Osteocyte (in vitro differentiated cells): ENCODE measurements at places on chromosomes 6 and 20. TPM values are rescaled to one million over a fixed set of nuclear protein-coding genes. Genes with fewer than 3 reads are reported as not detected.

DNA sequence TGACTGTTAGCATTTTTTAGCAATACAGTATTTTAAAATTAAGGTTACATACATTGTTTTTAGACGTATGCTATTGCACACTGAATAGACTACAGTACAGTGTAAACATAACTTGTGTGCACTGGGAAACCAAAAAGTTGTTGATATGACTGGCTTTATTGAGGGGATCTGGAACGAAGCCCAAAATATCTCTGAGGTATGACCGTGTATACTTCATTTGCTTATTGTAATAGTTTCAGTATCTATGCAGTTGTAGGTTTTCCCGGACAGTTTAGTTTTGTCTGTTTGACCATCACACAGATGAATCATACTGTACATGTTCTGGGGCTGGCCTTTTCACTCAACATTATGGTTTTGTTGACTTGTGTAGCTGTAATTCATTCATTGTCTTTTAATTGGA, 6.9 kb upstream of the ZBTB12 start:
- DNase-seq: no peak

DNA sequence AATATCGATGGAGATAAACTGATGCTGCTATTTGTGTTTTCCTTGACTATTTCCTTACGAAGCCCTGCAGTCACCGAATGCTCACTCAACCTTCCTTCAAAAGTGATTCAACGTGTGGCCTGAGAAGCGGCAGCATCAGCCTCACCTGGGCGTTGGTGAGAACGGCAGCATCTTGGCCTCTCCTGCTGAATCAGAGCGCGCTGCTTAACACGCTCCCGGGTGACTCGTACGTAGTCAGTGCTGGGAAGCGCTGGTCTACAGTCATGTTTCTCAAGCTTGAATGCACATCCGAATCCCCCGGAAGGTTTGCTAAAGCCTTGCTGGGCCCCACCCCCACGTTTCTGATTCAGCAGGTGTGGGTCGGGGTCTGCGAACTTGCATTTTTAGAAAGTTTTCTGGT, 214.1 kb upstream of the RREB1 start:
- no peak for DNase-seq

GRCh38 chr6:46893648-46894047, 28.1 kb downstream of the ADGRF5 start:
- DNase-seq: no peak

- no peak for DNase-seq
Observed at GRCh38 chr6:103720393-103720792, 1139.3 kb downstream of the HACE1 start.

DNA sequence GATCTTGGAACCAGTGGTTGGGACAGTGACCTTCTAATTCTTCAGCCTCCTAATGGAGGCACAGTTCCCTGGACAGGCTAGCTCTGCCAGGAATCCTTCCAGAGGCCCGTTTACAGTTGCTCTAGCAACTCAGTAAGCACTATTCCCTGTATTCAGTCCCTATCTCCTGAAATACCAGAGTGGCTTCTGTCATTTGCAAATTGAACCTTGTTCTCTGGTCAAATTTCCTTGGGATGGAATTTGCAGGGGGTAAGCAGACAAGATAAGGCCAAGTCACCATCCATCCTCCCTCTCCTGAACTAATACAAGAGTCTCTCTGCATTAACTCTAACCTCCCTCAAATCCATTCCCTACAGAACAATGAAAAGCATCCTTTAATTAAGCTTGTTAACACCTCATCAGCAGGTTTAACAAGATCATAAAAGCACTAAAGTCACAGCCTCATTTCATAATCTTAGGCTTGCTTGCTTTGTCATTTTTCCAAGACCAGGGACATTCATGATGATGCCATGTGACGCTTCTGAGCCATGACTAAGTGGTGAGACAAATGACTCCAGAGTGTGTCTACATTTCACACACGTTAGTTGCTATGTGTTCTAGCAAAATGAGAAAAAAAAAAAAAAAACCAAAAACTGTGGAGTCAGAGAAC, 37.1 kb downstream of the SLC22A23 start:
- DNase-seq: no peak

DNA sequence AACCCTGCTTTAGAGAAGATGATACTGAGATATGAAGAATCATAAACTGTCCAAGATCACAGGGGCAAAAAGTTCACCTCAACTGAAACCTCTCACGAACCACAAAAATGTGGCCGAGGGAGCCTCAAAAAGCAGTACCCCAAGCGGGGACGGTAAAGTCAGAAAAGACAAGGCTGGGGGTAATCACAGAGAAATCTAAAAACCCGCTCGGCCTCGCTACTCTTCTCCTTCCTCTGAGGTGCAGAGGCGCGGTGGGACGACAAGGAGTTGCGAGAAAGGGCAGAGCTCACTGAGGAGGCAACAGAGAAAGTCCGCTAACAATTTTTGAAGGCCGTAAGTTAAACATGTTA, 356 bp upstream of the IRAK1BP1 start:
- DNase-seq: no peak

WFDC10B gene
- not detected in 2 replicates for total RNA-seq

GRCh38 chr6:28907394-28907793, 16.4 kb downstream of the TRIM27 start:
- DNase-seq: no peak
